ENCODE measurements at places on chromosomes 2 and 18. TPM values are rescaled to one million over a fixed set of nuclear protein-coding genes. Genes with fewer than 3 reads are reported as not detected.

GRCh38 chr2:102366406-102367112, 11.0 kb downstream of the IL18R1 start:
- no peak for DNase-seq

- DNase-seq: peak; percentile 42
These were observed 39.0 kb downstream of the TGFA start for GRCh38 chr2:70514612-70515055.

GRCh38 chr2:239468491-239469105, 67.8 kb upstream of the HDAC4 start:
- no peak for DNase-seq

GRCh38 chr2:57806449-57806968, 240.1 kb upstream of the VRK2 start:
- no peak for DNase-seq

DNA sequence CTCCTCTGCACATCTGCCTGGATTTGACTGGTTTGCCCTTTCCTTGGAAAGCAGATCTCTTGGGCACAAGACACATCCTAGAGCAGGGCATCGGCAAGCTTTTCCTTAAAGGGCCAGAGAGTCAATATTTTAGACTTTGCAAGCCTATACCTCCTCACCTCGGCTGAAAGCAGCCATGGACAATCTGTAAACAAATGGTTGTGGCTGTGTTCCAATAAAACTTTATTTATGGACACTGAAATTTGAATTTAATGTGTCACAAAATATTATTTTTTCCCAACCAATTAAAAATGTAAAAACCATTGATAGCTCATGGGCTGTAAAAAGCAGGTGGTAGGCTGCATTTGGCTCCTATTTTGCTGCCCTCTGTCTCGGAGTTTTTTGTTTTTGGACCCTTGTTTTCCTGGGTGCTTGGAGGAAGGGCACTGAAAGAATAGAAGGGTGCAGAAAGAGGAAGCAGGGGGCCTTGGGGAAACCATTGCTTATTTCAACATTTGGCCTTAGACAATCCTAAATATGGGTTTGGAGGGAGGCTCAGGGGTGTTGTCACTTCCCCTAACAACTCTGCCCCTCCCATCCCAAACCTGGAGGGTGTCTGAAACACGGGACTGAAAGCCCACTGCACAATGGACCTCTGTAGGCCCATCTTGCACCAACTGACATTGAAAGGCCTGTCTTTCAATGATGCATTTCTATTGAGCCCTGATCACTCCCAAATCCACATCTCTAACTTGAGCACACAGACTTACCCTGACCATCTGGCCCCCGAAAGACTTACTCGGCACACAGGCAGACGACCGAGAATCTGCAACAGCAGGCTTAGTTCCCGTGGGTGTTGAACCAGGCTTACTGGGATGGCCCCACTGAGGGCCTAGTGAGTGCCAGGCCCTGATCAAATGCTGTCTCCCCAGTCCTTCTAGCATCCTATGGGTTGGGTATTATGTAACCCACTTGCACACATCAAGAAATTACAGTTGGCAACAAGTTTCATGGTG, 7.1 kb upstream of the ZFP36L2 start:
- no peak for DNase-seq

Gene TWSG1
- 8.0 TPM for total RNA-seq

DNA sequence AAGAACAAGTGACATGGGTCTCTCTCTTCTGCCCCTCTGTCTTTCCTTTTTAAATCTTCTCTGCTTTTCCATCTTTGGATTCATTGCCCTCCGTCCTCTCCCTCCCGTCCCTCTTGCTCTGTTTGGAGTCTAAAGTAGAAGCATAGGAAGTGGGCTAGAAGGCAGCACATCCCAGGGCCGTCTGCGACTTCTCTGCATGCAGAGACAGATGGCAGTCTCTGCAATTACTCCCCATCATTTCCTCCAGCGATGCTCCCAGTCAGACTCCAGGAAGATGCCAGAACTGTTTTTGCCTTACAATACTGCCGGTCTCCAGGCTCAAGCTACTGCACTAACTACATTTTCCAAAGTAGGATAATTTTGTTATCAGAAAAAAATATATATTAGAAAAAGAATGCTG, 35.2 kb upstream of the LPIN2 start:
- no peak for DNase-seq

Gene CNTNAP5
- total RNA-seq: not detected

DNA sequence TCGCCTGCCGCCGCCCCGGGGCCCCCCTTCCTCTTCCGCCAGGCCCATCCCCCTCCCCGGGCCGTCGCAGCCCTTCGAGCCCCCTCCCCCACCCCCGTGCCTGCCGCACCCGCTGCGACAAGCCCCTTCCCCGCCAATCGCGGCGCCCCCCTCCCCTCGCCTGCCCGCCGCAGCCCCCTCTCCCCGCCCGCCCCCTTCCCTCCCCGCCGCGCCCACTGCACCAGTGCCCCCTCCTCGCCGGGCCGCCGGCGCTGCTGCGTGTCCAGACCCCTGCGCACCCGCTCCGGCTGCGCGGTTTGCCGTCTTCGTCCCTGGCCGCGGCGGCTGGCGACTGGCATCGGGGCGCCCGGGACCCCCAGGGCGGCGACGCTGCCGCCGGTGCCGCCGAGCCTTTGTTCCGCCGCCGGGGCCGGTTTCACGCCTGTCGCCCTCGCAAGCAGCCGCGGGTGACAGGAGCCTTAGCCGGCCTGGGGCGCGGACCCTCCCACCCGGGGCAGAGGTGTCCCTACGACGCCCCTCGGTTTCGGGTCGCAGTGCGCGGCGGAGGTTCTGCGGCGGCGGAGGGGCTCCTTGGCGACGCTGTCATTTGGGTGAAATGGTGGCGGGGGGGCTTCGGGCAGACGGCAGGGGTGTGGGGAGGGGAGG, 18.1 kb downstream of the GPC1 start:
- DNase-seq: no peak

DNA sequence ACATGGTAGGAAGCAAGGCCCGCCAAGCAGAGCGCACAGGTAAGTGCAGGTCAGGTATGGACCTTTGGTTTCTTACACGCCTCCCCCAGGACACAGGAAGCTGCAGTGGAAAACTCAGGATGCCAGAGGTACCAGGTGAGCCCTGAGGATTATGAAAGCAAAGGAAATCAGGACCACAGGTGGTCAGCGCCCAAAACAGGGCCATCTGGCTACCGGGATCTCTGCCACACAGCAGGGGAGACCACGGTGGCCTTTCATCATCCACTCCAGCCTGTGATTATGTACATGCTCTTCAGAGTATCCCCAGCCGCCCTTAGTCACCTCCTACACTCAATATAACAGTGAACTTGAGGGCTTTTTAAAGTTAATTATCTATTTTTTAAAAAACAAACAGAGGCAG, 125.5 kb upstream of the EPC2 start:
- no peak for DNase-seq

DNA sequence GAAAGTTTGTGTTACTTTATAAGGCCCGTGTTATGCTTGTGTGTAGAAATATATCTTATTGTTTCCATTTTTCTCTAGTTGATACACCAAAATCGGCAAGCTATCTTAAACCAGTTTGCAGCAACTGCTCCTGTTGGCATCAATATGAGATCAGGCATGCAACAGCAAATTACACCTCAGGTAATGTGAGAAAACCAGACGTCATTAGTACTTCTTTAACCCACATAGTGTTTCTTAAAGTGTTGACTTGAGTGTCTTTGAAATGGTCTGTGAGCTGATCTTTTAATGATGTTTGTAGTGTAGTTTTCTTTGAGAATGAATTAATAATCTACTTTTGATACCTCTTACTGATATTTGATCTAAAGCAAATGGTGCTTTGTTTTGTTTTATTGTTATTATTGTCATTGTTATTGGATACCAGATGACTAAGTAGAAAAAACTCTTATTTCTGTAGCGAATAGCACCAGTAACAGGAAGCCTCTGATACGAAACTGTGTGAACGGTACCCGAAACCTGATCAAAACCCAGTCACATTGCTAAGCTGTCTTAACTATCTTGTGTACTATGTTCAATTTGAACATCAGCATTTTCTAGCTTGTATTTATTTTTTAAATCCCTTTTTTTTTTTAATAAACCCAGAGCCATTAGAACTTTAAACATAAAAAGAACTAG, 53.7 kb downstream of the PTRHD1 start:
- no peak for DNase-seq

GRCh38 chr2:231632559-231633142, 40.0 kb downstream of the TEX44 start:
- DNase-seq: no peak

DNA sequence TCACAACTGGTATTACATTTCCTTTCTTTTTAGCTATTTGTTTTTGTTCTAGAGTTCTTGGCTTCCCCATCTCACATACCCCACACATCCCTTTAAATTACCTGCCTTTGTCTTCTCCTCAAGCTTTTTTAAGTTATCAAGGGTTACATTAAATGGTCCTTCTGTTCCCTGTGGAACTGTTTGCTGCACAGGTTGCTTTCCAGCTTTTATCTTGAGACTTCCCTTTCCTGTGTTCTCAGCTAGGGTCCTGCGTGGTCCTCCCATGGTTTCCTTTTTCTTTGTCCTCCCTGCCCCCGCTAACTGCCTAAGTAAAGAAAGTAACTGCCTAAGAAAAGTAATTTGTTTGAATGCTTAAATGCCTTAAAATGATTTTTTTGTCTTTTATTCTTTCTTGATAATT, 66.8 kb downstream of the EPB41L5 start:
- no peak for DNase-seq

Gene CRYGD
- total RNA-seq: not detected

DNA sequence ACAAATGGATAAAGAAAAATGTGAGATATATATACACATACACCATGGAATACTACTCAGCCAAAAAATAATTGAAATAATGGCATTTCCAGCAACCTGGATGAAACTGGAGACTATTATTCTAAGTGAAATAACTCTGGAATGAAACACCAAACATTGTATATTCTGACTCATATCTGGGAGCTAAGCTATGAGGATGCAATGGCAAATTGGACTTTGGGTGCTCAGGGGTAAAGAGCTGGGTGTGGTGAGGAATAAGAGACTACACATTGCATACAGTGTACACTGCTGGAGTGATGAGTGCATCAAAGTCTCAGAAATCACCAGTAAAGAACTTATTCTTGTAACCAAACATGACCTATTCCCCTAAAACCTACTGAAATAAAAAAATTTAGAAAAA, 636.0 kb upstream of the LRATD1 start:
- DNase-seq: no peak

GRCh38 chr2:172297531-172297930, 129.9 kb upstream of the ITGA6 start:
- DNase-seq: no peak

Data from HepG2 (cell line).